Omental fat pad (tissue), 4 donors: ENCODE measurements at places on chromosomes 6 and 20. TPM values are rescaled to one million over a fixed set of nuclear protein-coding genes. Genes with fewer than 3 reads are reported as not detected.

CD83 gene
- 4.9 TPM for total RNA-seq

PROKR2 gene
- not detected for total RNA-seq

SAMD5 gene
- total RNA-seq = 0.69 TPM

C6orf141 gene
- total RNA-seq = 5.1 TPM
